ENCODE measurements at places on chromosomes 2 and 18.

- DNase-seq, result no peak
Measured at GRCh38 chr2:9310798-9311197, 104.2 kb downstream of the ASAP2 start.

DNA sequence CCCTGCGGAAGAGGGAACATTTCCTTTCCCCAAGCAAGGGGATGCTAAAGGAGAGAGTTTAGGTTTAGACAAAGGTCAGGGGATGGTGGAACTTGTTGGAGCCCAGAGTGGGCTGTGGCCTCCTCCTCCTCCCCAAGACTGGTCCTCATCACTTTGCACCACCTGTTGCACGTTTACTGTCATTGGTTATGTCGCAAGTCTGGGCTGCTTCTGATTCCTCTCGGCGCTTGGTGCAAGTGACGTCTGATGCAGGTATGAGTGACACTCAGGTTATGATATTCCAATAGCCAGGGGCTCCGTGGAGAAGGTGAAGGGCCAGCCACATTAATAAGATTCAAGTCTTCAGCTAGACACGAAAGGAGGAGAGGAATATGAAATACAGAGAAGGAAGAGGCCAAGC is 59.8 kb downstream of the TSN start:
- DNase-seq, result no peak

DNA sequence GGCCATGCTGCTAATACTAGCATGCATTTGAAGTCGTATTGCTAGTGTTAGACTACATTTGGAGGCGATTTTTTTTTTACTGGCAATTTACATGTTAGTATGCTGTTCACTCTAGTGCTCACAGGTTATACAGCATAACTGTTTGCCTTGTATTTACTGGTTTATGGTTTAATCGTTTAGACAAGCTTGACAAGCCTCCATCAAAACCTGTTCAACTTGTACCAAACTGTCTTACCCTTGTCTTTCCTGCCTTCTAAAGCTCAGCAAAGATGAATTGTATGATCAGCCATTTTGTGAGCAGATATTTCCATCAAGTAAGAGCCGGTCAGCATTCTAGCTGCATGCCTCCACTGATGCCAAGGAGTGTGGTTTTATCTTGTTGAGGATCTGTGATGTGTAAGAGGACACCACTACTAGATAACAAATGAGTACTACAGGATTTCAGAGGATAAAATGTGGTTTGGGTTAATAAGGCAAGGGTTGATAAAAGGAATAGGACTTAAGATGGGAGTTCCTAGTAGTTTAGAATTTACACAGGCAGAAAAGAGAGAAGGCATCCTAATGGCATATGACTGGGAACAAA is 68.4 kb upstream of the ITM2C start:
- DNase-seq, result no peak

DNA sequence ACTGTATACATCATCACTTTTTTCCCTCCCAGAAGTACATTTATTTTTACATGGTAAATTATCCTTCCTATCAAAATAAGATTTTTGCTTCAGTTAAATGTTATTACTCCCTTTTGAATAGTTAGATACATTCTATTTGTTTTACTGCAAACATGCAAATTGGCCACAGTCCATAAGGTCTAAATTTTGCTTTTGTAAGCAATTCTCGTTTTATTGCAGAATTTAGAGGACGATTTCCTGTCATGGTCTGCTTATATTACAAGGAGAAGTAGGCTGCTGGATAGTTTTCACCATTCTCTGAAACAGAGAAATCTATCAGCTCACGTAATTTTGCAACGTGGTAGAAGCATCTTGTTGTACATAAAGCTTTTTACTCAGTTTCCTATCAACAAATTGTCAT is 1632.5 kb downstream of the LRP1B start:
- DNase-seq, result no peak

- DNase-seq, result no peak
Measured at GRCh38 chr2:45432406-45432805, 178.7 kb downstream of the SRBD1 start.

- DNase-seq, result no peak
Measured at GRCh38 chr2:223597076-223597475, 5.1 kb downstream of the SCG2 start.

DNA sequence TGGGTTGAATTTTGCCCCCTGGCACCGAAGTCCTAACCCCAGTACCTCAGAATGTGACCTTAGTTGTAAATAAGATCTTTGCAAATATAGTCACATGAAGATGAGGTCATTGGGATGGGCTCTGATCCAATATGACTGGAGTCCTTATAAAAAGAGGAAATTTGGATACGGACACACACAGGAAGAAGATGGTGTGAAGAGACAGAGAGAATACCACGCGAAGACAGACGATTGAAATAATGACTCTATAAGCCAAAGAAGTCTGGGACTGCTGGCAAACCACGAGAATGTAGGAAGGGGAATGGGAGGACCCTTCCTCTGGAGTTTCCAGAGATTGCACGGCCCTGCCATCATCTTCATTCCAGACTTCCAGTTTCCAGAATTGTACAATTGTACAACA is 98.6 kb downstream of the CPO start:
- DNase-seq, result no peak

DNA sequence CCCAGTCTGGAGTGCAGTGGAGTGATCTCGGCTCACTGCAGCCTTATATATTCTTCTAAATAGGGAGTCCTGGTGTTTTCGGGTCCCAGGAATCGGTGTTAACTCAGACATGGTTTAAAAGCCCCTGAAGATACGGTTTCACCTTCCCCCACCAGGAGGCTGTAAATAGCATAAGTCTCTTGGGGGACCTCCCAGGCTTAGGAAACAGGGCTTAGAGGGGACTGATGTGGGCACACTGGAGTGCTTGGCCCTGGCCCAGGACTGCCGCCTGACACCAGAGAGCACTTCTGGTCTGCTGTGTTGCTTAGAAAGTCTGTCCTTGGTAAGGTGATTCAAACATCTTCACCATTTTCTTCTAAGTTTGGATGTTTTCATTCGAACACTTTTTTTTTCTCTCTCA is 39.7 kb upstream of the MAP4K4 start:
- no peak for DNase-seq

DNA sequence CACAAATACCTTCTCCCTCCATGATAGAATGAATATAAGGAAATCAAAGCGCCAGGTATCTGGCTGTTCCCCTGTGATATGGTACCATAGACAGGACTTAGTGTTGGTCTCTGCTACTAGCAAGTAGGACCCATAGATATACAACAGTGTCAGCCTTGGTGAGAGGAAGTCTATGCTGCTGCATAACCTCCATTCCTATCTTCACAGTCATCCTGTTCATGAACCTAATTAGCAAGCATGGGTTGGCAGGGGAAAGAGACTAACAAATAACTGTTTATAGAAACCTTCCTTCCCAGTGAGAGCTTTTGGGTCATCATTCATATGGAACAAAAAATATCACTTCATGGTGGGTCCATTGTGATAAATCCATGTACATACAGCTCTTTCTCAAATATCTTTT is 188.9 kb upstream of the FAM98A start:
- no peak for DNase-seq

GRCh38 chr2:151422917-151423439 is 13.3 kb downstream of the RIF1 start:
- DNase-seq, result no peak

DNA sequence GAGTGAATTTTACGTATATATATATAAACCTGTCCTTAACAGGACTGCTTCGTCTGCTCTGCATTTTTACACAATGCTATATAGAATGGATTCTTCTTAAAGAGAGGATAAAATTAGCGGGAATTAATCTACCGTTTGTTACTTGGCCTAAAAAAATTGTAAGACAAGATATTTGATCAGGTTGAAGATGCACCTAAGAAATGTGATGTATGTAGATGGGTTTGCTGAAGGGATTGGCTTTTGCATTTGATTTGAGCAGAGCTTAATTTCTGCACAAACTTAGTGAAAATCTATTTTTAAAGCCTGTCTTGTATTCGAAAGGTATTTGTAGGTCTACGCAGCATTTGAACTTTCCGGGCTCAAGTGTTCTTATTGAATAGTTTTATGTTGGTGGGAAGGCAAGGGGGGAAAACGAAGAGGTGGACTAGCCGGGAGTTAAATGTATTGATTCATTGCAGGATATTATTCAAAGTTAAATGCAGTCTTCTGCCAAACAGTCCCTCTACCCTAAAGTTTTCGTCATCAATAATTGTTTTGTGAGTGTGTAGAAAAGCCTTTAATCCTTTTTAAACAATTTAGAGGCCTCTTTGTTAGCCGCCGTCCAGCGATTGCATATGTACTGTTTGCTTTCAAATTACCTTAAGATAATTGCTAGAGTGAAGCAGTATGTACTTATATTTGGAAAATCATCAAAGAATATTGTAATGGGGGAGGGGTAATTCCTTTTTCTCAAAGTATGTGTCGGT is 1.2 kb downstream of the PPP1CB start:
- no peak for DNase-seq

GRCh38 chr18:25180973-25181548 is 170.9 kb downstream of the ZNF521 start:
- DNase-seq, result no peak

GRCh38 chr2:205453202-205453601 is 229.1 kb upstream of the NRP2 start:
- no peak for DNase-seq

DNA sequence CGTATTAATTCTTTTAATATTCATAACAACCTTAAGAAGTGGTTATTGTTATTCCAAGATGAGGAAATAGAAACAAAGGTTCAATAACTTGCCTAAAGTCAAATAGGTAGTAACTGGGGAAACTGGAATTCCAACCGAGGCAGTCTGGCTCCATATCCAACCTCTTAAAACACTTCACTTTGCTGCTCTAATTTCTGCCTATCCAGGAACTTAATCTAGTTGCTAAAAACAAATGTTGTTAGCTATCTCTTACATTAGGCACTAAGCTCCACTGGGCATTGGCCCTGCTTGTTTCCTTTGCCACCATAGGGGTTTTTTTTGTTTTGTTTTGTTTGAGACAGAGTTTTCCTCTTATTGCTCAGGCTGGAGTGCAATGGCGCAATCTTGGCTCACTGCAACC is 24.8 kb downstream of the ERLEC1 start:
- no peak for DNase-seq

DNA sequence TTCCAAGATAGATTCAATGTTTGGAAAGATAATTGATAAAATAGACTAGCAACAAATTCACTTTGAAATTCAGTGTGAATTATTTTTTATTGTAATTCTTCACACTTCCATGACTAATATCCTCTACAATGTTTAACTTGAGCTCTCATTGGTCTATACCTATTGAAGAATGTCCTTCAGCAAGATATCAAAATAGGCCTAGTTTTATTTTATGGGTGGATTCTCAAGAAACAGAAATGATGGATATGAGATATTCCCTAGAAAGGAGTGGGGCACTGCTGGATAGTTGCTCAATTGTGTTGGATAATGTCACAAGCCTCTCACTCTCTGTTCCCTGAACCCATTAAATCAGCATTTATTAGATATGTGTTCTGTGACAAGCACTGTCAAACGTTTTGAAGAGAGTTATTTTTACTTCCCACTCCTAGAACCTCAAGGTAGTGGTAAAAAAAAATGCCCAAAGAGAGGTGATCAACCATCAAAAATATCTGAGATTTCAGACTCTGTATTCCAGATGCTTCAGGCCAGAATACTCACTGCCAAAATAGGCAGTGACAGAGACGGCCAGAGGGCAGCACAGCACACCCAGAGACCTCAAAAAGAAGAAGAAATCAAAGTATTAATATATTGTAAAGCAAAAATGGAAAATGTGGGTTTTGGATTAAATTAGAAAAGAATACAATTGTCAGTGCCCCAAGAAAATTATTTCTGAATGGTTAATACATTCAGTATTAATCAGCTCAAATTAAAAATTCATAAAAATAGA is 87.5 kb downstream of the TRIB2 start:
- DNase-seq, result no peak

GRCh38 chr2:217806482-217806765 is 196.4 kb downstream of the TNS1 start:
- DNase-seq, result no peak

- DNase-seq, result no peak
Measured at GRCh38 chr18:58335821-58336220, 291.8 kb downstream of the NEDD4L start.
